ENCODE measurements at places on chromosomes 2 and 18. TPM values are rescaled to one million over a fixed set of nuclear protein-coding genes. Genes with fewer than 3 reads are reported as not detected.

The NOTO gene
- not detected for total RNA-seq

The RALB gene
- 52.9 TPM for total RNA-seq

The LAMA1 gene
- 34.4 TPM for total RNA-seq

The KIDINS220 gene
- total RNA-seq = 259 TPM

The TFCP2L1 gene
- total RNA-seq = 1.1 TPM

The IL1RL1 gene
- 4.3 TPM for total RNA-seq

The TMEM200C gene
- 3.6 TPM for total RNA-seq

The MYL12A gene
- total RNA-seq = 204 TPM

Measured in camera-type eye (tissue), 1 donor.